ENCODE measurements at places on chromosomes 6 and 20.

- no peak for DNase-seq
Observed at GRCh38 chr20:17172836-17173516, 53.9 kb upstream of the PCSK2 start.

DNA sequence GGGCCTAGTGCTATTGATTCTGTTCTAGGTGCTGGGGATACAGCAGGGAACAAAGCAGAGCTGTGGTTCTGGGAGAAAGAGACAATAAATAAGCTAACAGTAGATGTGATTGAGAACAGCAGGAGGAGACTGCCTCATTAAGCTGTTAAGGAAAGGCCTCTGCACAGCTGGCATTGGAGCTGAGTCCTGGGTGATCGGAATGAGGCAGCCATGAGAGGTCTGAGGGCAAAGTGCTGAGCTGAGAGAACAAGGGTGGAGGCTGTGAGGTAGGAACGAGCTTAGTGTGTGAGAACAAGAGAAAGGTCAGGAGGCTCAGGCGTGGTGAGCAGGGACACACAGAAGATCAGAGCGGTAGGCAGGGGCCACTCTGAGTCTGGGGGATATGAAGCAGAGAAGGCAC, 18.3 kb downstream of the DDX27 start:
- no peak for DNase-seq

DNA sequence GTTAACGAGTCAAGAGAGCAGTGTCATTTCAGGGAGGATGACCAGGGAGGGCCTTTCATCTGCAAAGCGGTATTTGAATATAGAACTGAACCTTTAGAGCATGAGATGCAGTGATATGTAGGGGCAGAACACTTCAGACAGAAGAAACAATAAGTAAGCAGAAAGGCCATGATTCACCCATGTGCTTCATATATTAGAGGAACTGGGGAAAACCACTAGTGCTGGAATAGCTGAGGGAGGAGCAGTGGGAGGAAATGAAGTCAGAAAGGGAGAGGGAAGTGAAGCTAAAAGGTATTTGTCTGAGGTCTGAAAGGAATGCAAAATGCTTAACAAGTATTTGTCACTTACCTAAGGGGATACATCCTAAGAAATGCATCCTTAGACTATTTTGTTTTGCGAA, 391.2 kb downstream of the ADGRB3 start:
- DNase-seq, result peak; percentile 67

GRCh38 chr6:11606332-11606731, 68.8 kb downstream of the TMEM170B start:
- DNase-seq, result no peak

DNA sequence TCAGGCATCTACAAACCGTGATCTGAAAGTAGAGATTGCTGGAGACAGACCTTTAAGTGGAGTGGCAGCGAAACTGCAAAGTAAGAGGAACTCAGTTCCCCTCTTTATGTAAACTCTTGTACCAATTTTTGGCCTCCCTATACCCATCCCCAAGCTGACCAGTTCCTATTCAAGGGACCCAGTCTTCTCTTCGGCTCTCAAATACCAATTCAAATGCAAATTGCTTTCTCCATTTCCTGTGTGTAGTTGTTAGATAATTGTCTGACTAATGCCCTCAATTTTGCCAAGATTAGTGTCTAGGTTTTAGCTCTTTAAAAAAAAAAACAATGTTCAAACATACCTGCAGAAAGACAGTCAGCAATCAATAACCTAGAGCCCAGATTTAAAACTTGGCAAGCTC, 150.9 kb downstream of the EYA4 start:
- no peak for DNase-seq
